Chondrocyte (in vitro differentiated cells): ENCODE measurements at places on chromosomes 6 and 20. TPM values are rescaled to one million over a fixed set of nuclear protein-coding genes. Genes with fewer than 3 reads are reported as not detected.

DNA sequence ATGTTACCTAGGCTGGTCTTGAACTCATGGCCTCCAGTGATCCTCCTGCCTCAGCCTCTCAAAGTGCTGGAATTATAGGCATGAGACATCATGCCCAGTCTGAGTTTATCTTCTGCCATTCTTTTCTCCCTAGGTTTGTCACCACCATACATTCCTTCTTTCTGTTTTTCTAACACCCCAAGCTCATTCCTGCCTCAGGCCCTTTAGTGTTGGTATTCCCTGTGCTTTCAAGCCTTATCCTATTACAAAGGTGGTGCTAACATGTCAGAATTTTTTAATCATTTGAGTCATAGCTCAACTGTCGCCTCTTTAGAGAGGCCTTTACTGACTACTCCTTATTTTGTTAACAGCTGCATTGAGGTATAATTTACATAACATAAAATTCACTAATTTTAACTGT lies 221.1 kb upstream of the PRSS16 start:
- DNase-seq = no peak

DNA sequence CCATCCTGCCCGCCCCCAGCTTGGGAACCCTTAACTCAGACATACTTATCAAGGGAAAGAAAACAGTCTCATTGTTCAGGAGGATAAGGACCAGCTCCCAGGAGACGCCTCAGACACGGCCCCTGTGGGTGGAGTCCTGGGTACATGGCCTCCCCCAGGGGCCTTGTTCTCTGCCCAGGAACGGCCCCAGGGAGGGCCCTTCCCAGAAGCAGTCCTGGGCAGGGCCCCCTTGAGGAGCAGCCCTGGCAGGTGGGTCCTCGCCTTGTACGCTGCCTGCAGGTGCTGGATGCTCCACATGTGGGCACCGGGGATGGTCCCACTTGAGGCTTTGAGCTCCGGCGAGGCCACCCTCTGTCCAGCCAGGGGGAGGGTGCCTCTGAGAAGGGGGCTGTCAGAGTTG lies 4.5 kb upstream of the GATA5 start:
- no peak for DNase-seq

GRCh38 chr6:149028767-149029405 lies 282.1 kb downstream of the UST start:
- DNase-seq = no peak

DNA sequence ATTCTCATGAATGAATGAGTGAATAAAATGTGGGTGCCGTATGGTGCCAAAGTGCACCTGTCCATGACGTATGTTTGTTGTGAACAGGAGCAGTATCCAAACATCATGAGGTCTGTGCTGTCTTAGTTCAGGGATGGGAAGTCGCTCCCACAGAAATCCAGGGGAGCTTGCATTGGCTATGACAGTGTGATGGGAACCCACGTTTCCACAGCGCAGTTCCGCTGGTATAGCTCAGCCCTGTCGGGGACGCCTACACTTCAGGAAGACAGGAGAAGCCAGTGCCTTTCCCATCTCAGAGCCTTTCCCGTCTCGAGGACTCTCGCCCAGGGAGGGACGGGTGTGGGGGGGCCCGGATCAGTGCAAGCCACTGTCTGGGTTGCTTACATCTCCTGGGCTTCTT lies 69.8 kb downstream of the DACT2 start:
- no peak for DNase-seq

GRCh38 chr6:125519367-125519766 lies 217.6 kb upstream of the HDDC2 start:
- no peak for DNase-seq

GRCh38 chr20:45322952-45323383 lies 14.9 kb upstream of the MATN4 start:
- DNase-seq = no peak

The CAGE1 gene
- not detected in 3 replicates for total RNA-seq
